Fibroblast of skin of left quadriceps (primary cell): ENCODE measurements at places on chromosomes 3 and 15.
A peak's percentile ranks its signal among the peaks of the same experiment; 100 is the strongest.

GRCh38 chr3:27141668-27142067 is 227.5 kb downstream of the NEK10 start:
- DNase-seq: no peak

GRCh38 chr3:173371848-173372487 is 25.6 kb upstream of the NLGN1 start:
- peak; percentile 14 for DNase-seq

DNA sequence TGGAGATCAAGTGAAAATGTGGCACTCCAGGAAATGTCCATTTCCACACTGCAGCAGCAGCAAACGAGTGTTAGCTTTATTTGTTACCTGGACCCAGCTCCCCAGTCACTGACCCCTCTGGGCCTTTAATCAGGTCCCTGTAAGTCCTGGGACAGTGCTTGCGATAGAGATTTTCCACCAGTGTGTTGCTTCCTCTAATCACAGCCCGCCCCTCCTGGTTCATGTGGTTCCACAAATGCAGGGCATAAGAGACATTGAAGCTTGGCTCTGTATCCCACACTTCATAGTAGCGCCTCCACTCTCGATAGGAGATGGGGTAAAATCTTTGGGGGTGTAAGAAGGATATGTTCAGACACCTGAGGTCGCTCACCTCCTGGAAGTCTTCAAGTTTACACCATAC is 8.0 kb downstream of the A4GNT start:
- no peak for DNase-seq

DNA sequence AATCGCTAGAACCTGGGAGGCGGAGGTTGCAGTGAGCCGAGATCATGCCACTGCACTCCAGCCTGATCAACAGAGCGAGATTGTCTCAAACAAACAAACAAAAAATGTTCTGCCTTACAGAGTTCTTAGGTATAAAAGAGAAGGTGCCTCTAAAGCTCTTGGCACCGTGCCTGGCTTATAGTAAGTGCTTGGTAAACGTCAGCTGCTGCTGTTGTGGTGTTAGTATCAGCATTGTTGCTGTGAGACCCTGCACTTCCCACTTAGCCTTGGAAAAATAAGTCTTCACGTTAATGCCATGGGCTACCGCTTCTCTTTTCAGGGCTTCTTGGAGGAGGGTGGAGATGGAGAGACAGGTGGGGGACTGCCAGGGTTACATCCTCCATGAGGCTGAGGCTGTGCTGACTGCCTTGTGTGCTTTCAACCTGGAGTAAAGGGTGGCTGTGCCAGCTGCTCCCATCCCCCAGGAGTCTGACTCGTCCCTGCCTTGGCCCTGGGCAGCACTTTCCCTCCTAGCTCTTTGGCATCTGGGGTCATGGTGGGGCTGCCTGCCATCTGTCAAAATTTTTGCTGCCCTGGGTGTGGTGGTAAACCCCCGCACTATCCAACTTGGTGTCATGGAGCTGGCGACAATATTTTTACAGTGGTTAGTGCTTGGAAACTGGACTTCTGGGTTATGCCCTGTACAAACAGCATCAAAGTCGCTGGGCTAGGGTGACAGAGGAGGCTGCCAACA is 17.8 kb downstream of the FLNB start:
- DNase-seq: no peak

- DNase-seq: no peak
These were observed 65.1 kb downstream of the MEGF11 start for GRCh38 chr15:66188464-66188863.

DNA sequence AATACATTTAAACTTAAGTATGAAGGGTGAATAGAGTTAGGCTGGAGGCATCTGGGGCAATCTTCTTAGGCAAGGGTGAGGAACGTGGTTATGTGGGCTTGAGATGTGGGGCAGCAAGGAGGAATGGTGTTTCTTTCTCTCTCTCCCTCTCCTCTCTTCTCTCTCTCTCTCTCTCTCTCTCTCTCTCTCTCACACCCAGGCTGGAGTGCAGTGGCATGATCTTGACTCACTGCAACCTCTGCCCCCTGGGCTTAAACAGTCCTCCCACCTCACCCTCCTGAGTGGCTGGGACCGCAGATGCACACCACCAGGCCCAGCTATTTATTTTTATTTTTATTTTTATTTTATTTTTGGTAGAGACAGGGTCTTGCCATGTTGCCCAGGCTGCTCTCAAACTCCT is 4.0 kb upstream of the MGA start:
- DNase-seq: no peak

DNA sequence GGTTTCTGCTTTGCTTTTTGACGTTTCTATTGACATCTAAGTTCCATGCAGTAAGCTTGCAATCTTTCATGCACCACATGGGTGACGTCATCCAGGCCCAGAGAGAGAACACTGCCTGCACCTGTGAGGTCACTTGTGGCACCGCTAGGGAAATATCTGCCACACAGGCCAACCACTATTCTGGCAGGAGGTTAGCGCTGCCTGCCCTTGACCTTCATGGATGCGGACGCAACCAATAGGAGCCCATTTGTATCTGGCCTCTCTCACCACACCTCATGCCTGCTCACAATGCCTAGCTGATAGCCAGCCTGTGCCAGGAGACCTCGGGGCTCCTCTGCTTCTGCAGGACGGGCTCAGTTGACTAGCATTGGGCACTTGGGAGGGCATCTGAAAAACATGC is 55.8 kb upstream of the PRR23E start:
- DNase-seq: no peak

DNA sequence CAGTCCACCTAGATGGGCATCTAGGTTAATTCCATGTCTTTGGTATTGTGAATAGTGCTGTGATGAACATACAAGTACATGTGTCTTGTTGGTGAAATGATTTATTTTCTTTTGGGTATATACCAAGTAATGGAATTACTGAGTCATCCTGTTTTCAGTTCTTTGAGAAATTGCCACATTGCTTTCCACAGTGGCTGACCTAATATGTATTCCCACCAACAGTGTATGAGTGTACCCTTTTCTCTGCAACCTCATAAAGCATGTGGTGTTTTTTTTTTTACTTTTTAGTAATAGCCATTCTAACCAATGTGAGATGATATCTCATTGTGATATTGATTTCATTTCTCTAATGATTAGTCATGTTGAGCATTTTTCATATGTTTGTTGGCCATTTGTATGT is 86.0 kb upstream of the NDN start:
- DNase-seq: no peak

- DNase-seq: no peak
These were observed 44.4 kb downstream of the TIPARP start for GRCh38 chr3:156718622-156719306.

- DNase-seq: no peak
These were observed 234.2 kb upstream of the MDFIC2 start for GRCh38 chr3:70546679-70547078.

DNA sequence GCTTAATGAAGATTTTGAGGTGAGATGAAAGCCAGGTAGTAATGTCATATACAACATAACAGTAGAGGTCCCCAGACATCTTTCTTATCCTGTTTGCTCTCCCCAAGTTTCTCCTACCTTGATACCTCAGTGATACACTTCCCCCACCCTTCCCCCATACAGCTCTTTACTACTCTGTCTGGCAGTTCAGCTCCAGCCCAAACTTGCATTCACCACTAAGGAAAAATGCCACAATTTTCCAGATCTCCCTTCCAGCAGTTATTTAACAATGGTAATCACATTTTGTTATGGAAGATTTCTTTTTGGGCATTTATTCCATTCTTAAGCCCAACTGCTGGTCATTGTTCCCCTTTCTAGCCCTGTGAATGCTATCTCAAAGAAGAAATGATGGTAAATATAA is 34.9 kb upstream of the ITGA11 start:
- no peak for DNase-seq

GRCh38 chr3:142098964-142099363 is 50.4 kb downstream of the TFDP2 start:
- DNase-seq: no peak

GRCh38 chr15:29532296-29532695 is 262.7 kb upstream of the NSMCE3 start:
- no peak for DNase-seq

GRCh38 chr15:90318591-90318990 is 33.5 kb upstream of the ZNF774 start:
- DNase-seq: no peak

- DNase-seq: no peak
These were observed 33.5 kb downstream of the DNAJB8 start for GRCh38 chr3:128432971-128433836.

- no peak for DNase-seq
These were observed 65.6 kb downstream of the SLC6A6 start for GRCh38 chr3:14467814-14468620.

DNA sequence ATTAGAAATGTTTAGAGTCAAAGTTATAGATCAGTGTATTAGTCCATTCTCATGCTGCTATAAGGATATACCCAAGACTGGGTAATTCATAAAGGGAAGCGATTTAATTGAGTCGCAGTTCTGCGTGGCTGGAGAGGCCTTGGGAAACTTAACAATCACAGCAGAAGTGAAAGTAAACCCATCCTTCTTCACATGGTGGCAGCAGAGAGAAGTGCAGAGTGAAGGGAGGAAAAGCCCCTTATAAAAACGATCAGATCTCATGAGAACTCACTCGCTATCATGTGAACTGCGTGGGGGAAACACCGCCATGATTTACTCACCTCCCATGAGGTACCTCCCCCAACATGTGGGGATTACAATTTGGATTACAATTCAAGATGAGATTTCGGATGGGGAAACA is 871.5 kb downstream of the DIPK2A start:
- DNase-seq: no peak

DNA sequence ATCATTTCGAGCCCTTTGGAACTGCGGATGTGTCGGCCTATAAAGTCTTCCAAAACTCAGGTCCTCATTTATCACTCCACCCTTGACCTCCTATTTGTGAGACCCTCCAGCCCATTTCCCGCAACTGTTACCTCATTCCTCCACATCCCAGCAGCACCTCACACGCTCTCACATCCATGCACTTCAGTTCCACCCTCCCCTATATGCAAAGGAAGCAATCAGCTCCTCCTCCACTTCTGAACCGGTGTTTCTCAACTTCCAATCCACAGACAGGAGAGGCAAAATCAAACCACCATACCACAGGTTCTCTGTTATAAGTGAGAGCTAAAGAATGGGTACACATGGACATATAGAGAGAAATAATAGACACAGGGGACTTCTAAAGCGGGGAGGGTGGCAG is 36.7 kb upstream of the MECOM start:
- no peak for DNase-seq

DNA sequence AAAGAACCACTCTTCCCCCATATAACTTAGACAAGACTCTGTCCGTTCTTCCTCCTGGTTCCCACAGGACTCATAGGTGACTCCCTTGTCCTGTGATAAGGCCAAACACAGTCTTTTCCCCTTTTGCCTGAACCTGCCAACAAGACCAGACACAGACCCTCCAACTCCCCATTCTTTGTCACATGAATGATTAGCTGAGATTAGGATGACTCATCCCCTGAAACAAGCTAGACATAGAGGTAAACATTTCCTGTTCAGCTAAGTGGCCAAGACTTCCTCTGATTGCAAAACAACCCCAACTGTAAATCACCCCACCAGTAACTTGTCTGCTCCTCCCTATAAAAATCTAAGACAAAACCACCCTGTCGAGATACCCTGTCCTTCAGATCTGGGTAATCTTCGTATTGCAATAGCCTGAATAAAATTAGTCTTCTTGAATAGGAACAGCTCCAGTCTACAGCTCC is 11.4 kb upstream of the HTR3E start:
- DNase-seq: no peak

DNA sequence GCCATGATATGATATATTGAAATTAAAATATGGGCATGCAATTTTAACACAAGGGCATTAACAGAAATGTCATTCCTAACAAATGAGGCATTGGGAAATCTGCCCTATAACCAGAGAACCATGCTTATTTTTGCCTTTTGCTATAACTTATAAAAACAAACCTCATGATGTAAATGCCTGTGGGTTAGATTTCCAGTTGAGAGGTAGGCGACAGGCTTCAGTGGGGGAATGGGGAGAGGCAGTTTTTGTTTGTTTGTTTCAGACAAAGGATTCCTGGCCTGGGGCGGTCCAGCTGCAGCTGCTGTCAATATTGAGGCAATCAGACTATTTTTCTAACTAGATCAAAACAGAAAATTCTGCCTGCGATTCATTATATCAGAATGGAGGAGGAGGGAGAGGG is 490.4 kb upstream of the CFAP20DC start:
- no peak for DNase-seq

DNA sequence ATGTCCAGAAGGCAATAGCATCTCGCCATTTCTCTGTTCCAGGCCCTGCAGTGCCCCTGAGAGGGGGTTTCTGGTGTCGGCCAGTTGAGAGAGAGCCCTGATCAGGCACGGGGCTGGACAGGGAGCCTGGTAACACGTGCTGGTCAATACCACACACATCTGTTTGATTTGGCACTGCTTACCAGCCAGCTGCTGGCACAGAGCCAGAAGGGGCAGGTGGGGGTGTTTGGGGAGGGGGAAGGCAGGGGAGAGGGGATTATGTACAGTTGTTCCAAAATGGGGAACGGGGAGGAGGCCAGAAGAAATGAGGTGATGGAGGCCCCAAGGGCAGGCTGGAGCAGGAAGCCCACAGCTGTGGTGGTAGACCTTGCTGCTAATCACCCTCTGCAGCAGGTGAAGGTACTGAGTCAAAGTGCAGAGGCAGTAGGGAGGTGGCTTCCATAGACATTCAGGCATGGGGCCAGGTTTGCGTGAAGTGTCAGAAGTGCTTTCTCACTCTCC is 153.5 kb upstream of the LPP start:
- DNase-seq: no peak

- DNase-seq: no peak
These were observed 74.8 kb upstream of the POLG start for GRCh38 chr15:89409184-89410038.

- DNase-seq: no peak
These were observed 134.6 kb downstream of the LRRC28 start for GRCh38 chr15:99385865-99386264.

- DNase-seq: no peak
These were observed 23.8 kb downstream of the CYFIP1 start for GRCh38 chr15:22956257-22956977.

DNA sequence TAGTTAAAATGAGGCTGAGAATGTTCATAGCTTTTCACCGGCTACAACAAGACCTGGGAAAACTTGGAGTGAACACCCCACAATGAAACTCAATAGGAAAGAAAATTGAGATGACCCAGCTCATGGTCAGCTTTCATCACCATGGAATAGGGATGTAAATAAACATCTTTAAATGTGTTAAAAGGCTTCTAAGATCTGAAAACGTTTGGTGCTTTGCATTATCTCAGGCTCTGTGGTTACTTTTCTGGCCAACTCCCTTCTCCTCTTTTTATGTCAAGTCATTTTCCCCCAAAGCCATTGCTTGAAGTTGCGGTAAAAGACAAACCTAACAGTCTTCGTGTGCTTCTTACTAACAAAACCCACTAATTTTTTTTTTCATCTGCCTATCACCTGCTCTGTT is 195.8 kb downstream of the MECOM start:
- DNase-seq: no peak
